ENCODE measurements at places on chromosomes 7 and 10.

DNA sequence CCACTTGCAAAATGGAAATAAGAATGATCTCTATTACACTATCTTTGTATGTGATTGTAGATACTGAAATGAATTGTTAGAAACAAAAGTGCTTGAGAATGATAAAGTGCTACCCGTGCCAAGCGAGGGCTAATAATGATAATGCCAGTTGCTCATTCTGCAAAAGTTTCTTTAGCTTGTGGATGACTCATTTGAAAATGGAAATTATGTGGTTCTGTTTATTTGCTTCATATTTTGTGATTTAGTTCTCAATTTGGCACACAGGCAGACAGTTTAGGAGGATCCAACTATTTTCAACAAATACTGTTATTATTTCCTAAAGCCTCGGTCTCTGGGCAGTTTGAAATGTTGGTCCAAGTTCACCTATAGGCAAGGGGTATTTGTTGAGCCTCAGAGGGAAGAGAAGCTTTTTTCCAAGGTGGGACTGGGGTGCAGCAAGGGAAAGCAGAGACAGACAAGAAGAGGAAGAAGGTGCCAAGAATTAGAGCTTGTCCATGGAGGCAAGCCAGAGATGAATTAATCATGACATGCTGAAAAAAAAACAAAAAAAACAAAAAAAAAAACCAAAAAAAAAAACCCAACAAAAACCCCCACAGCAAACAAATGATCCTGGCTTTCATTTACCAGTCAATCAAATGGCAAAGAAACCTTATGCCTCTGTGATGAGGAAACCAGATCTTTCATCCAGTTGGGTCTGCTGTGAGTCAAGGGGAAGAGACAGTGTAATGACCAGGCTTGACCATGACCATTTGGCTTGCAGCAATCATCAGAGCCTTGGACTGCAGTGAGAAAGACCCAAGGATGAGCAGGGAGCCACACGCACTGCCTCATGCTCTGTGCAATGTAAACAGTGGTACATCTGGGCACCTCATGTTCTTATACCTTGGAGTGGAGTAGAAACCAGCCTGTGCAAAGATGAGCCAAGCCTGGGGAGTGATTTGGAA lies 285.0 kb upstream of the HABP2 start:
- no peak for DNase-seq

DNA sequence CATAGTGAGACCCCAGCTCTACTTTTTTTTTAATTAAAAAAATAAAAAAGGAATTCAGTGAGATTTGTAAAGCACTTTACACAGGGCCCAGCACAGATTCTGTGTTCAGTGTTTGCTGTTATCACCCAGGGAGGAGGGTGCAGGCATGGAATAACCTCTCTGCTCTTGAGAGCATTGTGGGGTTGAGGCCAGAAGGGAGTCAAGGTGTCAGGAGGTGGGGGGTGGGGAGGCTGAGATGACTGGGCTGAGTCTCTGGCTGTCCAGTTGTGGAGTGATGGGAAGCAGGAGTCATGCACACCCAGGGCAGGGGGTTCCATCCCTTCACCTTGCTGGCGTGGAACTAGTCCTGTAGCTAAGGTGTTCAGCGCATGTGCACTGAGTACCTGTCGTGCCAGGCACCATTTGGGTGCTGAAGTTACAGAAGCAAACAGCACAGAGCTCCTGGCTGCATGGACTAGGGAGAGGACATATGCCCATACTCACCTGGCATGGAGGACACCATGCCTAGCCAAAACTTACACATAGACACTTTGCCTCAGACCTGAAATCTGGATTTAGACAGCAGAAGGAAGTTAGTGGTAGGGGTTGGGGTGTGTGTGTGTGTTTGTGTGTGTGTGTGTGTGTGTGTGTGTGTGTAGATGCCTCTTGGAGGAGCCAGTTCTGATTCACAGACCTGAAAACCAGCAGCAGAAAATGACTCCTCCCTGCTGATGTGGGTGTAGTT lies 69.2 kb upstream of the LRRC4 start:
- DNase-seq: no peak

DNA sequence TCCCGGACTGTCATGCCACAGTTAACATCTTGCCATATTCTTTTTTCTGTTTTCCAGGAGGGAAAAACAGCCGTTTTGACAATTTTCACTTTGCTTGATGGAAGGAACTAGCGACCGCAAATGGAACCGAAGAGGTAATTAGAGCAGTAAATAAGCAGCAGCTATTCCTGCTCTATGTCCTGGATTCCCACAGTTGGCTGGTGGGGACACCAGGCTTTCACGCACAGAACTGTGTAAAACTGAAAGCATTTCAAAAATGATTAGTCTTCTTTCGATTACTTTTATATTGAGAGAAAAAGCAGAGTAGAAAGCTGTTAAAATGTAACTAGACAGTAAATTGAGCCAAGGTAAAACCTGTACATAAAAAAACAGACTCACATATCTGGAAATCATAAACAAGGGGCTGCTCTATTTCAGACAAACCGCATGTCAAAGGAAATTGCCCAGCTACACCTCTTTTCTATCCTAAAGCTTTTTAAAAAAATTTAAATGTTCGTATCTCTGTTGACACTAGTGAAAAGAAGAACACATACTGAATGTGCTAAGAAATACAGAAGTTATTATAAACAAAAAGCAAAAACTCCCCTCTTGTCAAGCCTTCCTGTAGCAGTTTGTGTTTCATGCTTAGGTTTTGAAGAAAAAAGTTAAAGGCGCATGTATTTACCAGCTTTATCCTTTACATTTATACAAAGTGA lies 93.4 kb downstream of the RNF216 start:
- DNase-seq: no peak

- DNase-seq: no peak
Measured at GRCh38 chr7:86911659-86912058, 147.8 kb downstream of the ELAPOR2 start.

DNA sequence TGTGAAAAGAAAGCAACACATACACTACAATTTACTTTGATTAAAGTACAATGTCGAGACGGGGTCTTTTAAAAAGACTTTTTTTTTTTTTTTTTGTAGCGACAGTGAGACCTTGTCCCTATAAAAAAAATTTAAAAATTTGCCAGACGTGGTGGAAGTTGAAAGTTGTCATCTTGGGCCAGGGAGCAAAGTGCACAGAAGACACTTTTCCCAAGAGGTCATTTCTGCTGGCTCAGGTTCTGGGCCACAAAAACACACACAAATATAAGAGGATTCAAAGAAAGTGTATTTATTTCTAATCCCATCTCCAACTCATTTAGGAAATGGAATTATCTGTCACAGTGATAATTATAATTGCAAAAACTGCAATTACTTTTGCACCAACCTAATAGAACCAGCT lies 24.7 kb downstream of the SLC26A3 start:
- no peak for DNase-seq

DNA sequence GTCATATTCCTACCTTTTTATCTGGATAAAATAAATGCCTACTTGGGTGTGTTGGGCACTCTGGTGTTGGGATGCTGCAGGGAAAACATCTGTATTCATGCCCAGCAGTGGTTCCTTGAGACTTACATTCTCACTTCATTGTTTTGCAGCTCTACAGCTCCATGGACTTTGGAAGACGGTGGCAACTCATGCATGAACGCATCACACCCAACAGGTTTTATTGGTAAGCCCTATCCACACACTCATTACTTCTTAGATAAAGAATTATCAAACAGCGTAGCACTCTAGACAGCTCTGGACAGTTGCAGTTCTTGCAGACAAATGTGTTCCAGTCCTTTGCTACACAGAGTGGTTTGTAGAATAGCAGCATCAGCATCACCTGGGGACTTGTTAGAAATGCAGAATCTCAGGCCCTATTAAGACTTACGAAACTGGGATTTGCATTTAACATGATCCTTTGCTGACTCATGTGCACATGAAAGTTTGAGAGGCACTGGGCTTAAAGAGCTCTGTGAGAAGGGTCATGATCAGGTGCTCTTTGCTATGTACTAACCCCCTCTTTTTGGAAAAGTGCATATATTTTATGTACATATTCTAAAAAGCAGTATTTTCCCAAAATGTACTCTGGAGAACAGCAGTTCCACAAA lies 401.9 kb downstream of the SORCS3 start:
- DNase-seq: no peak

DNA sequence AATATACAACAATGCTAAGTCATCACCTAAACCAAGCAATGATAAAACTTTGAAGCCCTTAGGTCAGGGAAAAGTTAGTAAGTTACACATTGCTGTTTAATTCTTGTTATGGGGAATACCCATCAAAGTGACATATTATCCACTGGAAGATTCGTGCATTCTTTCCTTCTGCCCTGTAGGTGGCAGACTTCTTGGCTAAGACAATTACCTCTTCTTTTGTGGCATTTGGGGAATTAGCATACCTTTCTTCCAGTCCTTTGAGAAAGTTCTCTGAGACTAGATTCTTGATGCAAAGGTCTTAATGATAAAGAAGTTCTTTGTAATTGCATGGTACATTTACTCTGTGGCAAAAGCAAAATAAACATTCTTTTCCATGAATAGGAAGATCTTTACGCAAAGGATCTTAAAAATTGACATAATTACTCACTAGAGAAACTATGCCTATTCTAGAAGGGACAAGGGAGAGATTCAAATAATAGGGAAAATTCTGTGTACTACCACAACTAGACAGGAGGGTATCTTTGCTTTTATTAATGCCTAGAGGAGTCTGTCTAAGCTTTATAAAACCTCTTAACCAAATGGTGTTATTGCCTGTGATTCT lies 395.9 kb downstream of the GRM8 start:
- no peak for DNase-seq

- no peak for DNase-seq
Measured at GRCh38 chr10:95459446-95460045, 101.6 kb downstream of the SORBS1 start.

DNA sequence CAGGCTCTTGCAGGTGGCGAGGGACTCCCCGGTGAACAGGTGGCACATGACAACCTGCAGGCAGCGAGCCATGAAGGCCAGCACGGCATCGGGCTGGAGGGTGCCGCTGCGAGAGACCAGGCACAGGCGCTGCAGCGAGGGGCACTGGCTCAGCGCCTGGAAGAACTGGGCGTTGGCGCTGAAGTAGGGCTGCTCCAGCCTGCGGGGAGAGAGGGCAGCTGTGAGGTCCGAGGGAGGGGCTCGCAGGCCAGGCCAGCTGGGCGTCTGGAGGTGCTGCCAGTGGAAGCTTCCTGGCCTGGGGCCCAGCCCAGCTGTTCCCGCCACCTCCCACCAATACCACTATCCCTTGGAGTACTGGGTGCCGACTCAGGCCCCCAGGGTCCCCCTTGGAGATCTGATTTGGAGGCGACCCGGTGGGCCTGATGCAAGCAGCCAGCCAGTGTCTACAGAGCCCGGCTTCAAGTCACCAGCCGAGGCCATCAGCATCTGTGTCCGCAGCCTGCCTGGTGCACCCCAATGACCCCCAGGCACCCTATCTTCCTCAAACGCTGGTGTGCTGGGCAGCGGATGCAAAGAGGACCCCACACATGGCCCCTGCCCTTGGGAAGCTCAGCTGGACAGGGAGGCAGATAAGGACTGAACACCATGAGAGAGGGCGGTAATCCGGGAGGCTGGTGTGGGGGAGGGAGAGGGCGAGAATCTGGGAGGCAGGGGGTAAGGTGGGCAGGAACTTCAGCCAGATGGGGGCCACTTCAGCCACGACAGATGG lies 67.8 kb upstream of the TNRC18 start:
- no peak for DNase-seq

DNA sequence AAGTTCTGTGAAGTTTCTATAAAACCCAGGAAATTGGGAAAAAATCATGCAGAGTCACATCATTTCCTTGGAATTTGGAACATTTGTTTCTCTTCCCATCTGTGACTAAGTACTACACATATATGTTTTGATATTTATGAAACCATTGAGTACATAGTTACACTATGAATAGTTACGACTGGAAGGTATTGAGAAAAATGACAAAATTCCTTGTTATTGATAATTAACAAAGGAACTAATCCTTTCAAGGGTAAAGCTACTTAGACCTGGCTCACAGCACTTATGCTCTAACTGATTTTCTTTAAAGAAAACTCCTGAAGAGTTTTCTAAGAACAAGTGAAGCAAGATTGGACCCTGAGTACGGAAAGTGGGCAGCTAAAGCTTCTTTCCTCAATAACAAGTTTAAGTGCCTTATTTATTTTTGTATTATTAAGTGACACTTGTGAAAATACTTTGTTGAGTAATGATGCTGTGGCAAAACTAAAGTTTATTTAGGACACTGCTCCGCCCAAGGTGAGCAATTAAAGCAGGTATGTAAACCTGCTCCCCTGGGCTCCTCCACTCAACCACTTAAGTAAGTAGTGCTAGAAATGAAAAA lies 12.0 kb upstream of the GLCCI1 start:
- no peak for DNase-seq

DNA sequence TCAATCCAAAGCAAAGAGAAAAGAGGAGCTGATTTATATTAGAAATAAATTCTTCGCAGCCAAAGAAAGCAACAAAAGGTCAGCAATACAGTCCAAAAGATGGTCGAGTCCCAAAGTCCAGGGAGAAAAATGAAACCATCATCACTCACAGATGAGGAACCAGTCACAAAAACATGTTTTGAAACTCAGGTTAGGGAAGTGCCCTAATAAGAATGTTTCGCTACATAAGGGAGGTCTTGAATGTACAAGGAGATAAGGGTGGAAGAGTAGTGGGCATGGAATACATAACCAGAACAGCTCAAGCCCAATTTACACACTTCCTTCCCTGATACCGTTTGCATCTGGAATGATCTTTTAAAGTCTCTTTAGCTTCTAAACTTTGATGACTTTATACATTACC lies 53.6 kb downstream of the VPS41 start:
- no peak for DNase-seq

GRCh38 chr7:111268941-111269340 lies 178.0 kb downstream of the LRRN3 start:
- DNase-seq: no peak

DNA sequence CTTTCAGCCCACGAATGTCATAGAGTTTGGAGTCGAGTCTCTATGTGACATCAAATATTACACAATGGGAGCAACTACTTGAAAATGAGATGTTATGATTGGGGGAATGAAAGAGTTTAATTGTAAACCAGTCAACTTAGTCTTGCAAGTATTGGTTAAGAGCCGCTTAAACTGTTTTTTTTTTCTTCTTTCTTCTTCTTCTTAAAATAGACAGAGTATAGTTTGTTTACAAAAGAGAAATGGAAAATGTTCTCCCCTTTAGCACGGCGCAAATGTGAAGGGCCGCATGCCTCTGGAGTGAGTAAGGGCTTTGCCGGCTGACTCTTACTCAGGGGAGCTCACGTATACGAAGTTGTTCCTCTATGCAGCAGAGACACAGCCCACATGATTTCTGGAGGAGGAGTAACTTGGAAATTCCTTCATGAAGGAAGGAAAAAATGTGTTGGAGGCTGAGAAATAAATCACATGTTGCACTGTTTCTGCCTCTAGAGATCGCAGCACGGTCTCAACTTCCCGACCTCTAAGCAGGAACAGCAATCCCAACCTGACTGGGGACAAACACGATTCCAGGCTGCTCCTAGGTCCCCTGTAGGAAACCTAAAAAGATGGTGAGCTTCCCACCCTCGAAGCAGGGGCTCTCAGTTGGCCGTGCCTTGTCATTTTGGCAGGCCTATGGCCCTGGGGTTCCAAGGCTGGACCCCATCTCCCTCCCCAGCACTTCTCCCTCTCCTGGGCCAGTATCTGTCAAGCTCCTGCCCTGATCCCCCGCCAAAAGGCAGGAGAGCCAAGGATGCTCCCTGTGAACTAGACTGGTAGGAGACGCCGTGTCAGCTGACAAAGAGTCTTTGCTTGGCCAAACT lies 44.8 kb downstream of the MYOF start:
- no peak for DNase-seq

GRCh38 chr7:15750727-15751126 lies 64.2 kb upstream of the MEOX2 start:
- DNase-seq: no peak

All from iPS DF 6.9 (cell line).